NCI-H1092 (cell line): ENCODE measurements at places on chromosomes 11 and 22.

- DNase-seq: no peak
These were observed 28.9 kb downstream of the RAB39A start for GRCh38 chr11:107957109-107957588.

- DNase-seq: no peak
These were observed 58.9 kb upstream of the CLMP start for GRCh38 chr11:123253911-123254310.

DNA sequence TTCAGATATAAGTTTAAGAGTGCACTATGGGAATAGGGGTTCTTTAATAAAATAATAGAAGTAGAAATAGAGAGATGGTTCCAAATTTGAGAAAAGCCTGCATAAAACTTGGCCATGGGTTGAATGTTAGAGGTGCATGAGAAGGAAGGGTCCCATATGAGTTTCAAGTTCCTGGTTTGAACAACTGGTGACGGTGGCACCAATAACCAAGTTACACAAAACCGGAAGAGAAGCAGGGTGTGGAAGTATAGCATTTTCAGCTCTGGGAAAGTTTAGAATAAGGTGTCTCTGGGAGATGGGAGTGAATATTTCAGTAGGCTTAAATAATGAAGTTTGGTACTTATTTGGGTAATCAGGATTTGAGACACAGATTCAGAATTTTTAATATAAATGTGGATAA is 2.4 kb downstream of the CASP1 start:
- DNase-seq: no peak

- peak; percentile 9 for DNase-seq
These were observed 16.2 kb downstream of the PIWIL4 start for GRCh38 chr11:94583213-94583865.

GRCh38 chr11:33211580-33211979 is 45.6 kb upstream of the HIPK3 start:
- no peak for DNase-seq
